ENCODE measurements at places on chromosomes 3 and 15.

DNA sequence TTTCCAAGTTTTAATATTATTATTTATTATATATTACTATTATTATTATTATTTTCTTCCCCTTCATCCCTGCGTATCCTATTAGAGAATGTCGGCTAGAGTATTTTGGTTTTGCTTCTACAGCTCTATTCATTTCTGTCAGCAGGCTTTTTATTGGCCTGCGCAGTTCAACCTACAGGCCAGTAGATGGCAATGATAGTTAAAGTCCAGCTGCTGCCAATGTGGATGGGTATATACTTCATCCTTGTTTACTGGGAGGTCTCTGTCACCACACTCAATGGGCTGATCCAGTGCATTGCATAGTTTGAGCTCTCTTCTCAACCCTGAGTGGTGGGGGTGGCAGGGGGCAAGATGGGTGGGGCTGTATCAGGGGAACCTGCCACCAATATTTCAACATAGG, 799.8 kb downstream of the NSUN3 start:
- no peak overlapping the region for H3K4me3 ChIP-seq
- H3K27ac ChIP-seq, result no peak overlapping the region
- no peaks in the 10 kb centered on the region for H3K27me3 ChIP-seq
- H3K4me1 ChIP-seq, result no peaks in the 10 kb centered on the region
- H3K36me3 ChIP-seq, result peaks cover 26% of the 10 kb centered on the region

DNA sequence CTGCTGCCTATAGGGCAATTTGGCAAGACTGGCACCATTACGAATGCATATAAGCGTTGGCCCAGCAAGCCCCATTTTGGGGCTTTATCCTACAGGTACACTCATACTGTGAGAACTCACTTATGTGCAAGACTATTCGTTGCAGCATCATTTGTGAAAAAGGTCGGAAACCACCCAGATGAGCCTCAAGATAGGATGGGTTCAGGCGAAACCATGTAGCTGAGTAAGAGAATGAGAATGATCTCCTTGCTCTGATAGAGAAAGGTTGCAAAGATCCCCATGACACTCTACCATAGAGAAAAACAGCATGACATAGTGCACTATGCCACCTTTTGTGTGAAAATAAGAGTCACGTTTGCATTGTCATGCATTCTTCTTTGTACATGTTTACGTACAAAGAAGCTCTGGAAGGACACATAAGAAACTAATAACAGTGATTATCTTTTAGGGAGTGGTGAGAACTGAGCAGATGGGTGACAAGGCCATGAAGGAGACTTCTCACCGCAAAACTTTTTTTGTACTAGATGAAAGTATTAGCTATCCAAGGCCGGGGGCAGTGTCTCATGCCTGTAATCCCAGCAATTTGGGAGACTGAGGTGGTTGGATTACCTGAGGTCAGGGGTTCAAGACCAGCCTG, 50.0 kb downstream of the RHCG start:
- no peaks in the 10 kb centered on the region for H3K27me3 ChIP-seq
- H3K4me3 ChIP-seq, result no peak overlapping the region
- no peaks in the 10 kb centered on the region for H3K36me3 ChIP-seq
- H3K27ac ChIP-seq, result no peak overlapping the region

GRCh38 chr3:149042789-149043386, 43.4 kb downstream of the HLTF start:
- no peak overlapping the region for H3K27ac ChIP-seq
- no peak for DNase-seq
- no peaks in the 10 kb centered on the region for H3K27me3 ChIP-seq
- peaks cover 33% of the 10 kb centered on the region for H3K36me3 ChIP-seq
- no peaks in the 10 kb centered on the region for H3K4me1 ChIP-seq
- H3K4me3 ChIP-seq, result no peak overlapping the region

DNA sequence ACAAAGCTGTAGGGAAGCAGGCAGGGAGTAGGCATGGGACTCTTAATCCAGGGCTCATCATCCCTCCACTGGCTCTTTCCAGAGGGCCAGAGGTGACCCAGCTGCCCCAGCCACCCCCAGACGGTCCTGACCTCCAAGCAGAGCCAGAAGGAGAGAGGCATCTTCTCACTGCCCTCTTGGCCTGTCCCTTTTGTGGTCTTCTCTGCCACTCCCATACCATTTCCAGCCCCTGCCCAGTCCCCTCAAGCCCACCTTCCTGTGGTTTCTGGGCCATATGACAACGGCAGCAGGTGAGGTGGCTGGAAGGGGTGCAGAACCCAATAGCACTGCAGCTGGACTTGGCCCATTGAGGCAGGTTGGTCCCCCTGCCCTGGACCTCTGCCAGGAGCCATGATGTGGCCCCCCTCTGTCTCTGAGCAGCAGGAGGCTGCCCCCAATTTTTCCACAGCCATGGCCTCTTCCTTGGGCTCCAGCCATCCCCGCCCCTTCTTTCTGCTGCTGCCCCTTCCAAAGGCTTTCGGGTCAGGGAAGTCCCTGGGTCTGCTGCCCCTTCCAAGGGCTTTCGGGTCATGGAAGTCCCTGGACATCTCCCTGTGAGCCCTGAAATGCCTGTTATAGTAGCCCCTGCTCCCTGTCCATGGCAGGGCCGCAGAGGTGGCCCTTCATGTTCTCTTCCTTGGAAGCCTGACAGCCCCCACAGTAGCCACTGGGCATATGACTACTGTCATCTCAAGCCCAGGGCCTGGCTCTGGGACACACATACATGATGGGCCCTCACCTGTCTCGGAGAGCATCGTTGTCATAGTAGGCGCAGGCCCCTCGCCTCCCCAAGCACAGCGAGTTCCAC, 39.5 kb upstream of the RAB6B start:
- no peaks in the 10 kb centered on the region for H3K36me3 ChIP-seq
- H3K27me3 ChIP-seq, result no peaks in the 10 kb centered on the region
- H3K4me1 ChIP-seq, result no peaks in the 10 kb centered on the region
- H3K27ac ChIP-seq, result no peak overlapping the region
- no peak overlapping the region for H3K4me3 ChIP-seq

DNA sequence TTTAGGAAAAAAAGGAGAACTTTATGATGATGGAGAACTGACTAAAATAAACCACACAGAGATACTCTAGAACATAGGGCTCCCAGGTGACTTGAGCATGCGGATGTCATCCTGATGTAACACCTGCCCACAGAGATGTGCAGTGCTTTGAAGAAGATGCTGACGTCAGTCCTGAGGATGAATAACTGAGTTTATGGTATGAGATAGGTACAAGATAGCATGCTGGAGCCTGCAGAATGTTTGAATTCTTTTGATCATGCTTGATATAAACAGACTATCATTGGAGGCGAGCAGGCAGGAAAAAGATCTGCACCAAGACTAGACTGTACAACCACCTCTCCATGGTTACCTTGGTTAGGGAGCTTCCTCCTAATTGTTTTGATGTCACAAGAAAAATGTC, 12.4 kb downstream of the CCR4 start:
- no peak for DNase-seq
- no peak overlapping the region for H3K27ac ChIP-seq
- 0 out of 2 replicates have a peak, but pooled peaks cover 2% of the 10 kb centered on the region for H3K4me1 ChIP-seq
- H3K36me3 ChIP-seq, result peaks cover 17% of the 10 kb centered on the region

GRCh38 chr3:69999140-70000027, at the start of gene SAMMSON:
SAMMSON (plus strand) TSS chr3:69999733.
- no peak within 1 kb of the TSS for H3K4me3 ChIP-seq
- no peaks in the 10 kb centered on the region for H3K27me3 ChIP-seq
- H3K36me3 ChIP-seq, result no peaks in the 10 kb centered on the region
- H3K4me1 ChIP-seq, result peaks cover 3% of the 10 kb centered on the region
- no peak within 1 kb of the TSS for H3K27ac ChIP-seq

DNA sequence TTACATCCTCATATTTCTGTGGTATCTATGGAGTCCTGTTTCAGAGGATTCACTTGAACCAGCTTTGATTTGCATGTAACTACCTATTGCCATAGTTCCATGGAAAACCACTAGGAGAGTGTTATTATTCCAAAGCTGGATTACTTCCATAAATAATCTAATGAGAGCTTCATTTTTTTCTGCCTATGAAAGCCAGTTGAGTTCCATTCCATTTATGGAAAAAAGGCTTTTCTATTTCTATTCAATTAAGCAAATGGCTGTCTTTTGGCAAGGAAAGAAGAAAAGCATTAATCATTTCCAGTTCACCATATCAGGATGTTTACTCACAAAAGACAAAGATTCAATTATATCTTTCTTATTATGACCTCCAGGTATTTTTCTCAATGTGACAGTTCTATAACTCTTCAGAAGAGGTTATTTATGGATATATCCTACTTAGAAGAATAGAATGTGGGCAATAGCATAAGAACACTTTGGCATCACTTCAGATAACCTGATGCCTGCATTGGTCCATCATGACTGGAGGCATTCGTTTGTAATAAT, 259.9 kb upstream of the ZPLD1 start:
- no peaks in the 10 kb centered on the region for H3K27me3 ChIP-seq
- no peak overlapping the region for H3K4me3 ChIP-seq
- H3K4me1 ChIP-seq, result no peaks in the 10 kb centered on the region
- no peaks in the 10 kb centered on the region for H3K36me3 ChIP-seq
- no peak for DNase-seq
- H3K27ac ChIP-seq, result no peak overlapping the region

DNA sequence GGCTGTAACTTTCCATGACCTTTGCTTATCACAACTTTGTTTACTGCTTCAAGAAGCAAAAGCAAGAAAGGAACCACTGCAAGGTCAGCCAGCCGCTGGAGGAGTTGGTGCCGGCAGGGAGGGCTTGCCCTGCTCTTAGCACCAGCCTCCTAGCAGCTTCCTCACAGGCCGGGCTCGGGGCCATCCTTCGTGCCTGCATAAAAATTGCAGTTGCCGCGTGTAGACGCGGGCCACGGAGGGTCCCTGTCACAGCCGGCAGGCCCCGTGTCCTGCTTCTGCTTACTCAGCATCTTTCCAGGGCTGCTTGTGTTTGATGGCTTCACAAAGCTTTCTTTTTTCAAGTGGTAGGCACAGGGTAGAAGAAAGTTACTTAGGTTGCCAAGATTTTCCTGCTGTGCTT, 84.4 kb downstream of the PGPEP1L start:
- no peak for DNase-seq
- no peaks in the 10 kb centered on the region for H3K4me1 ChIP-seq
- no peaks in the 10 kb centered on the region for H3K27me3 ChIP-seq
- peaks cover 76% of the 10 kb centered on the region for H3K36me3 ChIP-seq
- no peak overlapping the region for H3K4me3 ChIP-seq

DNA sequence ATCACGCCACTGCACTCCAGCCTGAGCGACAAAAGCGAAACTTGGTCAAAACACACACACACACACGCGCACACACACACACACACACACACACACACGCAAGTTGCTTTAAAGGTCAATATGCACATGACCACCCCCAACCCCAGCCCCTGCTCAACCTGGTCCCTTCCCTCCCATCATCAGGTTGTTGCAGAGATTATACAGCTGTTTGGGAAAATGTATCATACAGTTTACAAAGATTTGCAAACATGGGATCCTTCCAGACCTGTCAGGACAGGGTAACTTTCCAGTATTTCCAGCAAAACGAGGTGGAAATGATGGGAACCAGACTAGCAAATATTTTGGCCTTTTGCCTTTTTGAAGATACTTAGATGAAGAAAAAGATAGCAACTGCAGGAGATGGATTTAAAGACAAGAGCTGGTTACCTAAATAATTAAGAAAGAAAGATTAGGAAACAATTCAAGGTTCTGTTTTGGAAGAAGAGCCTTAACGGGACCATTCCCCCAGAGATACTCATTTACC, 80.2 kb downstream of the TNIK start:
- H3K4me1 ChIP-seq, result peaks cover 28% of the 10 kb centered on the region
- H3K27ac ChIP-seq, result no peak overlapping the region
- H3K27me3 ChIP-seq, result no peaks in the 10 kb centered on the region
- DNase-seq, result no peak

GRCh38 chr15:78420220-78420619, 17.8 kb upstream of the IREB2 start:
- H3K4me3 ChIP-seq, result no peak overlapping the region
- DNase-seq, result no peak
- no peak overlapping the region for H3K27ac ChIP-seq

DNA sequence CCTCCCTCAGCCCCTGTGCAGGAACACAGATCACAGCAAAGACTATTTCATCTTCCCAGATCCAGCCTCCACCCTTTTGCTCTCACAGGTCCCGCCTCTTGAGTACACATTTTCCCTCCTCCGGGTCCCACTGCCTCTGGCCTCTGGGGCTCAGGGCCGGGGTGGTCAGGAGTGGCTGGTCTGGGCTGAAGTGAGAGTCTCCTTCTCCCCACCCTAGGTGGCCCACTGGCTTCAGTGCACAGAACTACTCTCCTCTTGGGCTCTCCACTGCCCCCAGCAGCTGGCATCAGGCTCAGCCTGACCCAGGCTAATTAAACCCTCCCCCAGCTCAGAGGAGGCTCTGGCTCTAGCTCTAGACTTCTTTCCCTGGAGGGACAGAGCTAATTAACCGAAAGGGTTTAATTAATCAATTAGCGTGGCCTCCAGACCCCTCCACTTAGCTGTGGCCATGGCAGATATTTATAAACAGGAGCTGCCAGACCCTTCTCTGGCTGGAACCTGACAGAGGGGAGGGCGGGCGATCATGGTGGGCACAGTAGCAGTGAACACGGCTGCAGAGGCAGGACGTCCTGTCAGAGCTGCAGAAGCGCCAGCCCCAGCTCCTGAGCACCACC, 15.1 kb downstream of the DUSP7 start:
- DNase-seq, result peak; percentile 55
- no peaks in the 10 kb centered on the region for H3K4me1 ChIP-seq
- H3K27ac ChIP-seq, result no peak overlapping the region
- no peak overlapping the region for H3K4me3 ChIP-seq
- H3K27me3 ChIP-seq, result no peaks in the 10 kb centered on the region
- no peaks in the 10 kb centered on the region for H3K36me3 ChIP-seq

DNA sequence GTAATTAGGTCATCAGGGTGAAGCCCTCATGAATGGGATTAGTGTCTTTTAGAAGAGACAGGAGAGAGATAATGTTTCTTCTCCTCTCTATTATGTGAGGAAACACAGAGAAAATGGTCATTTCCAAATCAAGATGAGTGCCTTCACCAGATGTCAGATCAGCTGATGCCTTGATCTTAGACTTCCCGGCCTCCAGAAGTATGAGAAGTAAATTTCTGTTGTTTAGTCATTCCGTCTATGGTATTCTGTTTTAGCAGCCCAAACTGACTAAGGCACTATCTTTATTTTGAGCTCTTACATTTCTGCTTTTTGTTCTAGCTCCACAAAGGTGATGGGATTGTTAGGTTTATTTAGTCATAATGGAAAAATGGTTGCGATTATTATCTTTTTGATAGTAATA, 273.2 kb upstream of the GADL1 start:
- H3K36me3 ChIP-seq, result no peaks in the 10 kb centered on the region
- H3K4me1 ChIP-seq, result no peaks in the 10 kb centered on the region
- no peak overlapping the region for H3K27ac ChIP-seq
- no peaks in the 10 kb centered on the region for H3K27me3 ChIP-seq

- H3K27me3 ChIP-seq, result no peaks in the 10 kb centered on the region
- H3K4me3 ChIP-seq, result no peak overlapping the region
- no peaks in the 10 kb centered on the region for H3K4me1 ChIP-seq
- no peak overlapping the region for H3K27ac ChIP-seq
- DNase-seq, result no peak
Measured at GRCh38 chr15:77064063-77064462, 6.8 kb downstream of the TSPAN3 start.

DNA sequence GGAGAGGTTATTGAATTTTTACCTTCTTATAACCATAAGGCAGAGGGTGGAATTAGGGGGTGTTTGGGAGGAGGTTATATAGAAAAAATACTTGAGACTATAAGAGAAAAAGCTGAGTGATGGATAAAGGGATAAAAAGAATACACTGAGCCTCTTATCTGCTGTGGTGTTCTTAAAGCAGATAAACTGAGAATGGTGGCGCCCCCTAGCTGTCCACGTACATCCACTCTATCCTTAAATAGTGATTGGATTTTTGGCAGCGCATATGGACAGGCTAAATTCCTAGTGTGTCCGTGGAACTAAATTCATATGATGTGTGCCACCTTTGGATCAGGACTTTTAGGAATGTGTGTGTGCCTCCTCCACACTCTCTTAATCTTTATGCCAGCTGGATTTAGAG, 121.1 kb downstream of the OXSM start:
- H3K27me3 ChIP-seq, result no peaks in the 10 kb centered on the region
- H3K4me1 ChIP-seq, result no peaks in the 10 kb centered on the region
- no peak overlapping the region for H3K4me3 ChIP-seq
- DNase-seq, result peak; percentile 56
- no peak overlapping the region for H3K27ac ChIP-seq
- no peaks in the 10 kb centered on the region for H3K36me3 ChIP-seq
